ENCODE measurements at places on chromosomes 7 and 10.

DNA sequence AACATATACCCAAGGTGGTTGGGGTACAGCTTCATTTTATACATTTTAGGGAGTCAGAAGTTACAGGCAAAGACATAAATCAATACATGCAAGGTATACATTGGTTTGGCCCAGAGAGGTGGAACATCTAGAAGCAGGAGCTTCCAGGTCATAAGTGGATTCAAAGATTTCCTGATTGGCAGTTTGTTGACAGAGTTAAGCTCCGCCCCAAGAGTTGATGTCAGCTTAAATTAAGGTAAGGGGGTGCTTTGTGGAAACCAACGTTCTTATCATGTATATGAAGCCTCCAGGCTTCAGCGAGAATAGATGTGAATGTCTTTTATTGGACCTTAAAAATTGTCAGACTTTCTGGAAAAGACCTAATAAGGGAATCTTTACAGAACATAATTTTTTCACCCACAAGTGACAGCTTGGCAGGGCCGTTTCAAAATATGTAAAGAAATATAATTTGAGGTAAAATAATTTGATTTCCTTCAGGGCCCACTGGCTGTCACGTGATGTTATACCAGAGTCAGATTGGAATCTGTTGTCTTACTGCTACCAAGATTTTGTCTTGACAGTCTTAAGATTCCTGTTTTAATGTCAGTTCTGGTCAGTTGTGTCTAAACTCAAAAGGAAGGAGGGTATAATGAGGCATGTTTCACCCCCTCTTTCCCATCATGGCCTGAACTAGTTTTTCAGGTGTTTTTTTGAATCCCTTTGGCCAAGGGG lies 6.3 kb upstream of the PANK1 start:
- no peak for DNase-seq

DNA sequence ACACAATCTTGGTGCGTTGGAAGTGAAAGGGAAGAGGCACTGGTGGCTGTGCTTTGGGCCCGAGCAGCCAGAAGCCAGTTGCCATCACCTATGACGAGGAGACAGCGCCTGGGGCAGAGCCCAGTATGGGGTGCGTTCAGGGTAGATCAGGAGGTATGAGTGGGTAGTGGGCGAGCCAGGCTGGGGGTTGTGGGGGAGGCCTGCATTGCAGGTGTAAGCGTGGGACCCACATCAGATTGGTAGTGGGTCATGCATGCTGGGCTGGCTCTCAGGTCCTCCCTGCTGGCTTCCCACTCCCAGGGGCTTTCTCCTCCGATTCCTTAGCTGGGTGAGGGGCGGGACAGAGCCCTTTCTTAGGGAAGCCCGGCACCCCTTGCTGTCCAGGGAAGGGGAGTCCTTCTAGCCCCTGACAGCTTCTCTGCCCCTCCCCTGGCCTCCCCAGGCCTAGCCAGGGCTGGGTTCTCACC lies 445 bp upstream of the PVRIG start:
- no peak for DNase-seq

- no peak for DNase-seq
Observed at GRCh38 chr7:141475679-141476078, 75.5 kb upstream of the AGK start.

DNA sequence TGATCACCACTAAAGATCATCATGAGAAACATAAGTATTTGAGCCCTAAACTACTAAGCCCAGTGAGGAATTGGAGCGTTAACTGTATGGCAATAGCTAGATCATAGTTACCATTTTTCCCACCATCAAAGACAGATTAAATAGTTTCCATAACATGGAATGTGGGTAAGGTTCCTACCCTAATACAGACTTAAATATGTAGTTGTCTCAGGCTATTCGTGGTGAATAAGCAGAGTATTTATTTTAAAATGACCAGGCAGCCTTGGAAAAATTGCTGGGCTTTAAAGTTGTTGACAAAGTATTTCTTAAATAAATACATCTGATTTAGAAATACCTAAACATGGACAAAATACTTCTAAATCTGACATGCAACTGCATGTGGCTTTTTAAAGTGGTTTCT lies 106.8 kb downstream of the NT5C2 start:
- DNase-seq = no peak

DNA sequence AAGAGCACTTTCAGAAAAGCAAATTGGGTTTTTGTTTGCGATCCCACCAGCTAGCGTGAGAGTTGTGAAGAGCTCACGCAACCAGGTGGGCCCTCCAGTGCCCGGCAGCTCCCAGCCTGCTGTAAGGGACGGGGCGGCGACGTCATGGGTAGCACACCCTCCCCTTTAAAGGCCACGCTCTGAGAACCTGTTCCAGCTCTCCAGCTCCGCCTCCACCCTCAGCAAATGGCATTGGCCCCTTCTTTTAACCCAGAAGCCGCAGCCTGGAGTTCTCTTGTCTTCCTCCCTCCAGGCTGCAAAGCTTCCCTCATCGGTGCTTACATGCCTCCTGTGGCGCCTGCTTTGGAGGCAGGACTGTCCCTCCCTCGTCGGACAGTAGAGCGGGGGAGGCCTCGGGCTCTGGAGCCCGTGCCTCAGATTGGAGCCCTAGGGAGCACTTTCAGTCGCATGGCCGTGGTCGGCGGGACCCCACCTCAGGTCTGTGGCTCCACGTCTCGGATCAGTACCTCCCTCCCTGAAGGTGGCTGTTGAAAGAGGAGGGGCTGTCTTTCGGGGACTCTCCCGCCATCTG lies 32.9 kb downstream of the WIPI2 start:
- no peak for DNase-seq

- no peak for DNase-seq
Observed at GRCh38 chr7:17989546-17989945, 38.1 kb downstream of the PRPS1L1 start.

Measured in T-helper 9 cell (primary cell).